ENCODE measurements at places on chromosomes 2 and 18.

- no peak overlapping the region for H3K27ac ChIP-seq
- no peaks in the 10 kb centered on the region for H3K36me3 ChIP-seq
- H3K27me3 ChIP-seq, result no peaks in the 10 kb centered on the region
- H3K4me1 ChIP-seq, result peaks cover 52% of the 10 kb centered on the region
- H3K4me3 ChIP-seq, result no peak overlapping the region
- no peak for DNase-seq
Observed at GRCh38 chr2:161119483-161119882, 40.7 kb upstream of the TANK start.

GRCh38 chr2:80326214-80326613 is 21.7 kb upstream of the LRRTM1 start:
- no peaks in the 10 kb centered on the region for H3K36me3 ChIP-seq
- DNase-seq, result no peak
- H3K27me3 ChIP-seq, result peaks cover 2% of the 10 kb centered on the region
- H3K4me1 ChIP-seq, result no peaks in the 10 kb centered on the region
- H3K4me3 ChIP-seq, result no peak overlapping the region
- no peak overlapping the region for H3K27ac ChIP-seq

DNA sequence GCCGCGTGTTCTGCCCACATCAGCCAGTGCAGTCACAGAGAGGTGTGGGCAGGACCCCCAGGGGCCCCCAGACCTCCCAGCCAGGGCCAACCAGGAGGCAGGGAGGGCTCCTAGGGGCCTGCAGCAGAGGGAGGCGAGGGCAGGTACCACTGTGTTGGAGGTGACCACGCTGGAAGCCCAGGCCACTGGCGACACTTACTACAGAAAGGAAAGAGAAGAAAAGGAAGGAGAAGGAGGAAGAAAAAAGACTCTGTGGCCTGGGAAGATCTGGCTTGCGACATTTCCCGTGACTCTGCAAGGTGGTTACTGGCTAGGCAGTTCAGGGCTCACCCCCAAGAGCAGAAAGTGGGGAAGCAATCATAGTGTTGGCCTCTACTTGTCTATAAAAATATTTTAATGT is 98.1 kb upstream of the BCL2L11 start:
- DNase-seq, result no peak
- no peaks in the 10 kb centered on the region for H3K4me1 ChIP-seq
- H3K36me3 ChIP-seq, result no peaks in the 10 kb centered on the region
- peaks cover 18% of the 10 kb centered on the region for H3K27me3 ChIP-seq
- H3K4me3 ChIP-seq, result no peak overlapping the region

DNA sequence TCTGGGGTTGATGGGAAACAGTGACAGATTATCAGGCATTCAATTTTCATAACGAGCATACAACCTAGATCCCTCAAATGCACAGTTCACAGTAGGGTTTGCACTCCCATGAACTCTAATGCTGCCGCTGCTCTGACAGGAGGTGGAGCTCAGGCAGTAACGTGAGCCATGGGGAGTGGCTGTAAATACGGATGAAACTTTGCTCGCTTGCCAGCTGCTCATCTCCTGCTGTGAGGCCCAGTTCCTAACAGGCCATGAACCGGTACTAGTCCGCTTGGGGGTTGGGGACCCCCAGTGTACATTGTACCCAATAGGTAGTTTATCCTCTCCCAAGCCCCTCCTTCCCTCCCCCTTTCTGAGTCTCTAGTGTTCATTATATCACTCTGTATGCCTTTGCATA is 94.6 kb downstream of the PTH2R start:
- no peak for DNase-seq
- no peak overlapping the region for H3K27ac ChIP-seq
- no peak overlapping the region for H3K4me3 ChIP-seq
- H3K4me1 ChIP-seq, result no peaks in the 10 kb centered on the region
- H3K27me3 ChIP-seq, result no peaks in the 10 kb centered on the region

- peaks cover 51% of the 10 kb centered on the region for H3K36me3 ChIP-seq
- DNase-seq, result peak; percentile 65
- peaks cover 46% of the 10 kb centered on the region for H3K4me1 ChIP-seq
- H3K27me3 ChIP-seq, result no peaks in the 10 kb centered on the region
Observed at GRCh38 chr2:223896833-223897311, 48.3 kb downstream of the WDFY1 start.

DNA sequence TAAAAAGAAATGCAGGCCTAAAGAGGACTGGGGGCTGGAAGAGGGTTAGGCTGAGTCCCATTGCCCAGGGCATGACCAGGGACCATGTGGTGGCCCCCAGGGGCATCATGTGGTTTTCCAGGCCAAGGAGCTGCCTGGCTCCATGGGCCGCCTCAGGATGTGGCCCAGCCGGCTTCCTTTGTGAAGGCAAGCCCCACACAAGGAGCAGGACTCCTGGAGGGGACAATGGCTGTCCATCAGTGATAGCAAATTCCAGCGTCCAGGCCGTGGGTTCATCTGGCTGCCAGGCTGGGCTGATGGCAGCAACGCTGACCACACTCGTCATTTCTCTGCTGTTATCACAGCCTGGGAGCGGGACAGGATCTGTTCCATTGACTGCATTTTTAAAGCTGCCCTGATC is 82.5 kb downstream of the GBX2 start:
- H3K27ac ChIP-seq, result no peak overlapping the region
- DNase-seq, result no peak
- H3K4me1 ChIP-seq, result no peaks in the 10 kb centered on the region
- H3K36me3 ChIP-seq, result no peaks in the 10 kb centered on the region
- no peaks in the 10 kb centered on the region for H3K27me3 ChIP-seq

DNA sequence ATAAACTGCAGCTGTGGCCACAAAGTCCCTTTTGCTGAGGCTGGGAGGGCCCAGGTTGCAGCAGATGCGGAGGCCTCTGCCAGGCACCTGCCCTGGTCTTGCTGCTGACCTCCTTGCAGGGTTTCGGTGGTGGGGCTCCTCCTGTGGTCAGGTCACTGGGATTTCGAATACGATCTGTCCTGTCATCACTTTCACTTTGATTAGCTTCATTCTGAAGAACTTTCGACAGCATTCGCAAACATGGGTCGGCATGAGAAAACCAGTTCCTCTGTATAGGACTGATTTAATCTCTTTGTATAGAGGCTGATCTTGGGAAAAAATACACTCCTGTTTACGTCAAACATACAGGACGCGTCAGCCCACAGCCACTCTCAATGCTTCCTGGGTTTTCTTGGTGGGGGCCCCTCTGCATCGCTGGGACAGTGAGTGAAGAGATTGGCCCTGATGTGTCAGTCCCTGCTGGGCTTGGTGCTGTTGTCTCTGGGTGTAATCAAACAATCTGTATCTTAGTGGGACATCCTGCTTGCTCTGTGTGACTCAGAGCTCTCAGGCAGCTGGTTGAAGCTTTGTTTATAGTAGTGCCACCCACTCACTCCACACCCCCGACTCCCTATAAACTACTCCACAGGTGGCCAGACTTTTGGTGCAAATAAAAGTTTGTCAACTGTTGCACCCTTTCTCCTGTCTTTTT is 209.4 kb upstream of the CXCR4 start:
- no peaks in the 10 kb centered on the region for H3K36me3 ChIP-seq
- H3K4me3 ChIP-seq, result peak overlapping the region; percentile 47
- no peaks in the 10 kb centered on the region for H3K27me3 ChIP-seq

Data from stimulated activated naive B cell treated with anti-CD40 and anti-IgM and Interleukin-4, amounts not matched to agents 10 μg/mL and 1 μg/mL and 100 μg/mL, for 72 hours (primary cell).